Muscle of back (tissue), 13 donors: ENCODE measurements at places on chromosomes 13 and 19. TPM values are rescaled to one million over a fixed set of nuclear protein-coding genes. Genes with fewer than 3 reads are reported as not detected.

GRCh38 chr19:23203841-23204344 is 46.3 kb downstream of the ZNF724 start:
- DNase-seq = peak; percentile 18

GRCh38 chr13:62246581-62246980 is 830.9 kb upstream of the PCDH20 start:
- no peak for DNase-seq

DNA sequence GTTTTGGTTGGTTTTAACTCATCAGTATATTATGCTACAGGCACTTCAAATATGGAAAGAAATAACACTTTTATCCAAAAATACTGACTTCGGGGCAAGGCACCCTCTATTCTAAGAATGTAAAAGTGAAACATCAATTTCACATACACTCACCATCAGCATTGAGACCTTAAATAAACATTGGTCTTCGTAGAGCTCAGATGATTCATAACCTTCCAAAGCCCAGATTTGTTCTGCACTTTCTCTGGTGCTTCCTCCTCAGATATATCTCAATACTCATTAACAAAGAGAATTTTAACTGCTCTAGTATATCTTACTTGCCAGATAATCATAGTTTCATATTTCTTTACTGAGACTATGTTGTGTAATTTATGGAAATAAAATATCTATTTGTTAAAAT is 794.3 kb downstream of the LIG4 start:
- DNase-seq = no peak

DNA sequence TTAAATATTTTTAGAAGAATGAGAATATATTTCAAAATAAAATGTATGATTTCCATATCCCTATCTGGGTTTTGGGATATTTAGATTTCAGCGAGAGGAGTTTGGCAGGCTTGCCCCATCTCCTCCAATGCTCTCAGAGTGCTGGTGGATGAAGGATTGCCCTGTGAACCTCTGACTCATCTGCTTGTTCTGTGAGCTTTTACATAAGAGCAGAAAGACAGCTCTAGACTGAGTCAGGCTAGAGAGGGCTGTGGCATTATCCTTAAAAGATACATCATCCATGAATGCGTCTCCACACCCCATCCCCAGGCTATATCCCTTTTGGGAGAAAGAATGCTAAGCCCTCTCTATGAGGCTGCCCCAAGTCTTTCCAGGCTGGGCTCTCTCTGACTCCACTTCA is 190.6 kb downstream of the TUBA3C start:
- DNase-seq = no peak

DNA sequence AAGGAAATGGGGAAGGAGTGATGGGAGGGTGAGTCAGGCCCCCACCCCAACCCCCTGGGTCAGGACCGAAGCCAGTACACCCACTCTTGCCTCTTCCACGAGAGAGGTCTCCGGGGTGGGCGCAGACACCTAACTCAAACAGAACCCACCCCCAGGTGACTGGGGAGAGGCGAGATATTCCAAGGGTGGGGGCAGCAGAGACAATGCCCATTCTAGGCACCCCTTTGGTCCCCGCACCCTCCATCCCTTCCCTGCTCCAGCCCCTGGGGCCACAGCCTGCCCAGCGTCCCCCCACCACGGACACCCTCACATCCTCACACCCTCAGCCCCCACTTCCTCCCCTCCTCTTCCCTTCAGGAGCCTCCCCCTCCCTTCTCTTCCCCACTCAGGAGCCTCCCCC is 682 bp downstream of the ZSCAN18 start:
- DNase-seq = no peak

DNA sequence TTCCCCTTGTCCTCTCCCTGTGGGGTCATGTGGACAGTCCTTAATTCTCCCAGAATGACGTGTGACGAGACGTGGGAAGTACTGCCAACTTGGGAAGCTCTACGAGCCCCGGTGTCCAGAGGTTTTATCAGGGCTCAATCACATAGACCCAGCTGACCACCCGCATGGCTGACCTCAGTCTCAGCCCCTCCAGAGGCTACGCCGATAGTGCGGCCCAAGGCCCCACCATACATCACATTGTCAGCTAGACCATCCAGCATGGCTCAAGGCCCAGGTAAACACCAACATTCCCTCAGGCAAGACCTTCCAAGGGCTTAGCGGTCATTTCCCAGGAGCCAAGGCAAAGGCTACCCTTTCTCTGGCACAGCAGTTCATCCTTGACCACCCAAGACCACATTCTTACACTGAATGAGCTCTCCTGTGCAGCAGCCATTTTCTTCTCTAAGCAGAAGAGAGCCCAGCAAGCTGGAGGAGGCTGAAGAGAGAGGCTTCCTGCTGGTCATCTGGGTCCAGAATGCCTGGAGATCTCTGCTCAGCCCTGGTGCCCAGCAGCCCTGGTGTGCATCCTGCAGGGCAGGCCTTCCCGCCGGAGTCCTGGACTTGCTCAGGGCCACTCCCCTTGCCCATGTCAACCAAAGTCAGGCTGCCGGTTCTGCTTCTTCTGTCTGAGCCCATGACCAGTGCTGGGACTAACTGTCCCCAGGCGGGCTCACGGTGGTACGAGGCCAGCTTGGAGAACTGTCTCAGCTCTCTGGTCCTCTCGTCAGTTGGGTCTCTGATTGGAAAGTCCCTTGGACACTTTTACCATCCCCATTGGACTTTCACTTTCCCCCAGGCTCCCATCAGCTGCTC is 7.9 kb upstream of the F10 start:
- DNase-seq = no peak

- DNase-seq = peak; percentile 6
These were observed 391 bp downstream of the ZNF761 start for GRCh38 chr19:53432088-53432661.

KLK3 gene
- not detected for polyA plus RNA-seq

DNAAF3 gene
- 0.88 TPM for polyA plus RNA-seq

PRR12 gene
- polyA plus RNA-seq = 12.2 TPM

ADAT3 gene
- polyA plus RNA-seq = 2.3 TPM

ZNF558 gene
- polyA plus RNA-seq = 16.9 TPM

SBK3 gene
- not detected for polyA plus RNA-seq

PCSK4 gene
- 2.0 TPM for polyA plus RNA-seq

ACP7 gene
- polyA plus RNA-seq = 0.23 TPM

ATP4B gene
- polyA plus RNA-seq = not detected

RGCC gene
- 22.6 TPM for polyA plus RNA-seq
